ENCODE measurements at places on chromosomes 7 and 10. TPM values are rescaled to one million over a fixed set of nuclear protein-coding genes. Genes with fewer than 3 reads are reported as not detected.
A peak's percentile ranks its signal among the peaks of the same experiment; 100 is the strongest.

Gene FGL2
- 3.8 TPM for total RNA-seq

Gene C10orf105
- total RNA-seq, result not detected

Gene SAP25
- total RNA-seq, result not detected

- DNase-seq, result peak; percentile 77
These were observed 26.0 kb upstream of the MALSU1 start for GRCh38 chr7:23273141-23273599.

DNA sequence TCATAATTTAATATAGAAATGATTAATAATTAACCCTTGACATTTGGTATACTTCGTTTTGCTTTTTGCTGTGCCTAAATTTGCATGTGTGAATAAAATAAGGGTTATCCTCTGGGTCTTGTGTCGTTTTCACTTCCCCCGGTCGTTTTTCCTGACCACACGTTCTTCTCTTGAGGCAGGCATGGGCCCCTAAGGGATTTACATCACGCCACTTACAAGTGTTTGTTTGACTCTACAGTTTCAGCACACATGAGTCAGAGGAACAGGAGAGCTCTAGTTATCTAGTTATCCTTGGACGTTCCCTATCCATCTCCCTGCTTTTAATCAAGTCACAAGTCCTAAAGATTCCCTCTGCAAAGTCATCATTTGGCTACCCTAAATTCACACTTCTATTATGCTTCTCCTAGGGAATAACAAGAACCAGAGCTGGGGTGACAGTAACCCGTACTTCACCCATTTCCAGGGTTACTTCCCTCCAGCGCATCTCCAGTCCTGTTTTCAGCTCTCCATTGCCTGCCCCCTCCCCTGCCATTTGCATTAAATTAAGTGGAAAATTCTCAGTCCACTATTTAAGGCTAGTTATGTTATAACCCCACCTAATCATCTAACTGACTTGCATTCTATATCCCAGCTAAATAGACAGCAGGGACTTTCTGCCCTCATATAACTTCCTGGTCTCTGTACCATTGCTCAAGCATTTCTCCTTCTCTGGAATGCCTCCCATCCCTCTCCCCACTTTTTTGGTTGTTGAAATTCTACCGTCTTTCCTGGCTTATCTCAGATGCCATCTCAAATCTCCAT lies 206.9 kb downstream of the PTEN start:
- no peak for DNase-seq

- DNase-seq, result no peak
These were observed 224.8 kb downstream of the RPS24 start for GRCh38 chr10:78258323-78259030.

GRCh38 chr10:117892681-117893220 lies 154.0 kb downstream of the RAB11FIP2 start:
- DNase-seq, result no peak

GRCh38 chr10:7651853-7652470 lies 14.8 kb downstream of the ITIH5 start:
- DNase-seq, result peak; percentile 36

GRCh38 chr10:126021833-126022500 lies 125.6 kb downstream of the FANK1 start:
- peak; percentile 20 for DNase-seq

- DNase-seq, result no peak
These were observed 105.0 kb upstream of the AMPH start for GRCh38 chr7:38736138-38736537.

Data from GM23248 (cell line).